ENCODE measurements at places on chromosomes 1 and 21.

GRCh38 chr1:233394860-233395717 lies 67.6 kb downstream of the MAP3K21 start:
- DNase-seq, result peak; percentile 79

DNA sequence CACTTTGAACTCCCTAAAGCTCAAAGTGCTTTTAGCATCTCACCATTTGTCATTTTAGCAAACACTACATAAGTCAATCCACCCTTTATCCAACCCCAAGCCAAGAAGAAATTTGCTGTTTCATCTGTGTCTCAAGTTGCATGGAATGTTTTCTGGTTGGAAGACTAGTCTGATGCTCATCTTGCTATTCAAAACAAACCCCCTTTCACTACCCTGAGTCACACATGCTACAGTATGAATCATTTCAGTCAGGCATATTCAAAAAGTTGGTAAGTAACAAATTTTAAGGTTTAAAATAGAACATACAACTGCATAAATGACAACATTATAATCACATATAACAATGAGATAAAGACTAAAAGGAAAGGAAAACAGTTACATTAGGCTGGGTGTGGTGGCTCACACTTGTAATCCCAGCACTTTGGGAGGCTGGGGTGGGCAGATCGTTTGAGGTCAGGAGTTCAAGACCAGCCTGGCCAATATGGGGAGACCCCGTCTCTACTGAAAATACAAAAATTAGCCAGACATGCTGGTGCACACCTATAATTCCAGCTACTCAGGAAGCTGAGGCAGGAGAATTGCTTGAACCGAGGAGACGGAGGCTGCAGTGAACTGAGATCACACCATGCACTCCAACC lies 38.7 kb downstream of the DSTYK start:
- DNase-seq, result peak; percentile 98

DNA sequence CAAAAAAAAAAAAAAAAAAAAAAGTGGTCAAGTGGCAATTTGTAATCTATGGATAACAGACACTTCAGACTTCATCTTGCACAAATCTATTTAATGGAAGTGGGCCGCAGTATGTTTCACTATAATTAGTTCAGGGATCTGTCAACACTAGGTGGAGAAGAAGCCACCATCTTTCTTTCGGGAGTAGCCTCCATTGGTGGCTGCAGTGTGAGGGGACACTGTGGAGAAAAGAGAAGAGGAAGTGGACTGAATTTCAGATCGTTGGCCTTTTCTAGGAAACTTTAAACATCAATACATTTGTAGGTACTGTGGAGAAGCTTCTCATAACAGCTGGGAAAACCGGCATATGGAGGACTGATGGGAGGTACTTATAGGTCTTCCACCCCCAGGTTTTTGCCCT lies 8.0 kb upstream of the ELAPOR1 start:
- DNase-seq, result no peak

- no peak for DNase-seq
Observed at GRCh38 chr1:211638246-211638645, 37.2 kb downstream of the NEK2 start.

- no peak for DNase-seq
Observed at GRCh38 chr21:21019681-21020080, 21.5 kb downstream of the NCAM2 start.

DNA sequence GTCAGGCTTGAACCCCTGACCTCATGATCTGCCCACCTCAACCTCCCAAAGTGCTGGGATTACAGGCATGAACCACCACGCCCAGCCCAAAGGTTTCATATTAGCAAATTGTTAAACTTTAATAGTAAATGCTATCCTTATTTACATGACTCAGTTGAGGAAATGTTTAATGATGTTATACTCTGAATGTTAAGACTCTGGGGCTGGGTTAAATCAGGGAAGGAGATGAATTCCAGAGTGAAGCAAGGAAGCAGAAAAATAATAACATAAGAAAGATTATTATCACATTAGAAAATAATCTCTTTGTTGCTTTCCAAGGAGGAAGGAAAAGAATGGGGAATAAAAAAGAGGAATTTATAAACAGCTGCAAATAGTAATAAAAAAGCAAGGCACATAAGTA lies 105.3 kb downstream of the PTGS2 start:
- no peak for DNase-seq

DNA sequence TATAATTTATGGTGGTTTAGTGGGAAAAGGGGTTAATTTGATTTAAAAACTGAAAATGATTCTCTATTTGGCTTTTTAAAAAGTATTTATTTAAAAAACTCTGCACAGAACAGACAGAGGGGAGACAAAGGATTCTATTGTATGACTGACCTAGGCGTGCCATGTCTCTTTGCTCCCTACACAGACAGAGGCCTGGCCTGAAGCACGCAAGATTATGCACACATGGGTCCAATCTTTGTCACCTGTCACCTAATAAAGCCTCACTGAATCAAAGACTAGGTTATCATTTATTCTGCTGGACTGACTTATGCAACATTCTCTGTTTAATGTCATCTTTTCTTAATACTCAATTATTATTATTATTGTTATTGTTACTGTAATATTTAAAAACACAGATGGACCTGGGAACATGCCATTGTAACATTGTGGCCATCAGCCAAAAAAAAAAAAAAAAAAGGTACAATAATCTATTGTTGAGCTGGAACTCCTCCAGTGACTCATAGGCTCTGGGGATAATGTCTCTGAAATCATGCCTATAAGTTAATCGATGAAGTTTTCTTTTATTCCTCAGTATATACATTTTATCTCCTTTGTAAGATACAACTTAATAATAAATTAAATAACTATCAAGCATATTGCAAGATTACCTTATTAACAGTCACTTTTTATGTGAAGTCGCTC lies 112.1 kb downstream of the RUNX1 start:
- DNase-seq, result no peak

DNA sequence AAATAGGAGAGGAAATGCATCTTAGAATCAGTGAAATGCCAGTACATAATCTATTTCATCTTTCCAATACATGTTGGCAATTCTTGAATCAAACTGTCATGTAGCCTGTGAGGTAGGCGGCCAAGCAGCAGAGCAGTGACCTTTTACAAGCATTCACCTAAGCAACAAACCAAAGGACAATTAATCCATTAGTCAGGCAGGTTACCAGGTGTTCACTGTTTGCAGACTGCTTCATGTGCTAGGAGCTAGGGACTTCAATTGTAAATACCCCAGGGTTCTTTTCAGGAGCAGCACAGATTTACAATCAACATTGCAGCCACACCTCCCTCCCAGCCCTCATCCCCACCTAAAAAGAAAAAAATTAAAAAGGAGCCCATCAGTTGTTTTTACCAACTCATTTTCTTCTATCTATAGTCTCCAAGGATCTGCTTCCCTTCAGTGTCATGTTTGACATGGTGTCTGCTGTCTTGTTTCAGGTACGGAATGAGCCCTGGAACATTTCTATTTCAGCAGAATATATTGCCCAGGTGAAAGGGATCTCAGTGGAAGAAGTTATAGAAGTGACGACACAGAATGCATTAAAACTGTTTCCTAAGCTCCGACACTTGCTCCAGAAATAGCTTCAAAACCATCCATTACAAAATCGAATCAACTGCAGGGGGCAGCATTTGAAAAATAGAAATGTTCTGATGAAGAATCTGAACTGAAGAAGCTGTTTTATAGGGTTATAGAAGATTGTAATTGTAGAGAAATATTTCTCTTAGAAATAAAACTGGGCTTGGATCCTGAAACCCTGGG lies 23.0 kb downstream of the TATDN3 start:
- peak; percentile 49 for DNase-seq

DNA sequence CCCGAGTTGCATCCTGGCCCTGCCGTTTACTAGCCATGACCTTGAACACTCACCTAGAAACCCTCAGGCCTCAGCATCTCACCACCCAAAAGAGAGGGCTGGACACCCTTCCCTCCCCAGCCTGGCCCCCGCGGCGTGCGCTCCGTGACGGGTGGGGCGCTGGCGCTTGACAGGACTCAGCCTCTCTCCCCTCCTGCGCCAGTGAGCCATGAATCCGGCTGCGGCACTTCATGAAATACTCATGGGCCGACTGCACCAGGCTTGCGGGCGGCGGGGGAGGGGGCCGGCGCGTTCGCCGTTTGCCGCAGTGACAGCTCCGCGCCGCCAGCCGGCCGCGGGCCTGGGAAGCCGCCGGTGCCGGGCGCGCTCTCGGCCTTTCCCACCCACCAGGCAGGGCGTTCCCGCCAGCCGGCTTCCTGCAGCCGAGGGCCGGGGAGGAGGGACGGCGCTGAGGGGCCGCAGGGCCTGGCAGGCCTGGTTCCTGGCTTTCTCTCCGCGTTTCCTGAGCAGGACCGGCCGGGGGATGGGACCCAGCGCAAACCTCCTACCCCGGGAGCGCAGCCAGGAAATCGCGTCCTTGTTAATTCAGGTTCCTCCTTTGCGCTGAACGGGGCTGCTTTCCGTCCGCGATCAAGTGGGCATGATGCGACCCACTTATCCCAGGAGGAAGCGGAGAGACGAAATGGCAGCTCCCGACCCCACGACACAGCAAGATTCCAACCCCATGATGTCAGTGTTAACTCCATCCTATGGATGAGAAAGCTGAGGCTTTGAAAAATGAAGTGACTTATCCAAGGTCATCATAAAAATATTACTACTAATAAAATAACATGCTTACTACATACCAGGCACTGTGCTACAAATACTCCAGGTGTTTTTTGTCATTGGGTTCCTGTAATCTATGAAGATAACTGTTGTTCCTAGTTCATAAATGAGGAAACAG lies 9.1 kb upstream of the LUZP1 start:
- DNase-seq, result peak; percentile 76

DNA sequence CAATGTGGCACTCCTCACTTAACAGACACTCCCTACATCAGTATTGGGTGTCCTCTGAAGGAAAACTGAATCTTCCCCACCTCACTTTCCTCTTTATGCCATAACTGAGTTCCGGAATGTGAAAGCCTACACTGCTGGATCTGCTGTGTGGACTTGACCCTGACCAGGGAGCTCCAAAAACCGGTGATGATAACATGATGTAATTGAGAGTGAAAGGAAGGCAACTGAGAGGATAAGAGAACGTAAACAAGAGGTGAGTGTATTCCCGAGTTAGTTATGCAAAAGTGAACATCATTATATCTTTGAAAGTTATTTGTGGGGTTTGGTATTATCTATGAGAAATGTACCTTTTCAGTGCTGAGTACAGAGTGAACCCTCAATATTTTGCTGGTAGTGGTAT lies 1794.8 kb downstream of the MRPL39 start:
- no peak for DNase-seq

- no peak for DNase-seq
Observed at GRCh38 chr1:210332719-210333398, 4.2 kb downstream of the HHAT start.

GRCh38 chr1:51453010-51453409 lies 66.1 kb downstream of the EPS15 start:
- DNase-seq, result peak; percentile 9

DNA sequence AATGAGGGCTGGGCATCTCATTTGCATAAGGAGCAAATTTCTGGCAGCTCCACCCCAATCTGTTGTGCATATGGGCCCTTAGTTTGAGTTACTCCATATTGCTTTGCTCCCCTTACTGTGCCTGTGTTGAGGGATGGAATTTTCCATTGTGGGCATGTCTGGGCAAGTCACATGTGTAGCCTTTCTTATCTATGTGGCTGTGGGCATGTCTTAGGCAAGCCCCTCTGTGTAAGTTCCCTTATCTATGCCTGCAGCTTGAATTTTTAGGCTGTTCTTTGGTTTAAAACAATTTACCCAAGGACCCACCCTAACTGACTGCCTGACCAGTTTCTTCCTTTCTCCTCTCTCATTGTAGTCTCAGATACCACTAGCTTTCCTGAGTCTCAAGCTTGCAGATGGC lies 405.7 kb upstream of the NCAM2 start:
- no peak for DNase-seq

- DNase-seq, result peak; percentile 25
Observed at GRCh38 chr1:202710070-202711045, at the start of gene SYT2. Gene SYT2, minus strand, starts transcription at chr1:202710454. Its CDS starts 104,682 bp downstream, at chr1:202605772.

- peak; percentile 3 for DNase-seq
Observed at GRCh38 chr1:93042187-93043056, 36.7 kb upstream of the MTF2 start.

GRCh38 chr1:162305969-162306368 lies 70.7 kb downstream of the SPATA46 start:
- peak; percentile 47 for DNase-seq

- DNase-seq, result peak; percentile 64
Observed at GRCh38 chr21:26388731-26389231, 184.3 kb downstream of the CYYR1 start.

DNA sequence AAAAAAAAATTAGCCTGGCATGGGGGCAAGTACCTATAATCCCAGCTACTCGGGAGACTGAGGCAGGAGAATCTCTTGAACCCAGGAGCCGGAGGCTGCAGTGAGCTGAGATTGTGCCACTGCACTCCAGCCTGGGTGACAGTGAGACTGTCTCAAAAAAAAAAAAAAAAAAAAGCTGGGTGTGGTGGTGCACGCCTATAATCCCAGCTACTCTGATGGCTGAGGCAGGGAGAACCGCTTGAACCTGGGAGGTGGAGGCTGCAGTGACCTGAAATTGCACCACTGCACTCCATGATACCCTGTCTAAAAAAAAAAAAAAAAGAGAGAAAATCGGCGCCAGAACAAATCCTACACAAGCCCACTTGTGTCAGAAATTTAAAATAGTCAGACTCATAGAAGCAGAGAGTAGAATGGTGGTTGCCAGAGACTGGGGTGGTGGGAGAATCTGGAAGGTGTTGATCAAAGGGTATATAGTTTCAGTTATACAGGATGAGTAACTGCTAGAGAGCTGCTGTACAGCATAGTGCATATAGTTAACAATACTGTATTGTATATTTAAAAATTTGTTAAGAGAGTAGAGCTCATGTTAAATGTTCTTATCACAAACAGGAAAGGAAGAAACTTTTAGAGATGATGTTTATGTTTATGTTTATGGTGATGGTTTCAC lies 9.6 kb downstream of the DIP2A start:
- no peak for DNase-seq

DNA sequence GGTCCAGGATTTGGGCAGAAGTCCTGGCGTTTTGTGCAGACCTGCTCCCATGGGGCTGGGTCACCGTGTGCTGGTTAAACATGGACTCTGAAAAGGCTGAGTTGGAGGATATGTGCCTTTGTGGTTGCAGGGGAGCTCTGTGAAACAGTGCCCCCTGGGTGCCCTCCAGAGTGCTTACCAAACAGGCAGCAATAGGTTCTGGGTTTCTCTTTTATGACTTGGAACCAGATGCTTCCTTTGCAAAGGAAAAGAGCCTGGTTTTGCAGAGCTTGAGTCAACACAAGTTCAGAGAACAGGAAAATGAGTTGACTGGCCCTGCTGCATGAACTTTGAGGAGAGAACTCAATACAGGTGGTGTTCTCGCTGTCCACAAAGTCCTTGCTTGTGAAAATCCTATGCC lies 288.9 kb downstream of the TM2D1 start:
- peak; percentile 53 for DNase-seq

DNA sequence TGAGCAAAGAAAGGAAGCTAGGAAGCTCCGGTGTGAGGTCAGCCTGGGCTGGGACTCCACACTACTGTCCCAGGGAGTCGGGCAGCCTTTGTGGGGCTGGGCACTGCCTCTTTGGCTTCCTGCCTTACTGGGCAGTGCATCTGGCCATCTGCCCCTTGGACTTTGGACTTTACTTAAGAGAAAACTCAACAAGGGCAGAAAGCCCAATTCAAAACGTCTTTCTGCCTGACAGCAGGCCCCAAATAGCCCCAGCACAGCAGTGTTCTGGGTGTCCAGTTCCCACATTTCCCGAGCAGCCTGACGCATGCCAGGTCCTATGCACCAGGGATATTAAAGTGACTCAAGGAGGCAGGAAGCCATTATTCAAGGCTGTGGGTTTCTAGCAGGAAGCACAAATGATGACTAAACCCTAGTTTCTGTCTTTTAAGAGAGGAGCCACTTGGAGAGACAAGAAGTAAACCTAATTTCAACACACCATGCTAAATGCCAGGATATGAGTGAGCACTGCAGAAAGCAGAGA lies 37.9 kb upstream of the EDEM3 start:
- peak; percentile 89 for DNase-seq

Measured in choroid plexus epithelial cell (primary cell).